ENCODE measurements at places on chromosomes 1 and 21. TPM values are rescaled to one million over a fixed set of nuclear protein-coding genes. Genes with fewer than 3 reads are reported as not detected.

DNA sequence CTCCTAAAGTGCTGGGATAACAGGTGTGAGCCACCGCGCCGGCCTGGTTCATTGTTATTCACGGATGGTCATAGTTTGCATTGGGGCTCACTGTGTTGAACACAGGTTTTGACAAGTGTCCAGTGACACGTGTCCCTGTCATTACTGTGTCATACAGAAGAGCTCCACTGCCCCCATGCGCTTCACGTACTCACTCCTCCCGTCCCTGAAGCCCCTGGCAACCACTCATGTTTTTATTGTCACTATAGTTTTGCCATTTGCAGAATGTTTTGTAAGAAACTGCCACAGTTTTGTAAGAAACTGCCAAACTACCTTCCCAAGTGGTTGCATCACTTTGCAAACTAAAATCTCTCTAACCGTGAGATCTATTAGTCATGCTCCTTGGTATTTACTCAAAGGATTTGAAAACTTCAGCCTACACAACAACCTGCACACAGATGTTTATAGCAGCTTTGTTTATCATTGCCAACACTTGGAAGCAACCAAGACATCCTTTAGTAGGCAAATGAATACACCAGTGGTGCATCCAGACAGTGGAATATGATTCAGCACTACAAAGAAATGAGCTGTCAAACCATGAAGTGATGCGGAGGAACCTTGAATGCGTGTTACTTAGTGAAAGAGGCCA, 163.2 kb upstream of the COL6A1 start:
- peak; percentile 90 for DNase-seq

DNA sequence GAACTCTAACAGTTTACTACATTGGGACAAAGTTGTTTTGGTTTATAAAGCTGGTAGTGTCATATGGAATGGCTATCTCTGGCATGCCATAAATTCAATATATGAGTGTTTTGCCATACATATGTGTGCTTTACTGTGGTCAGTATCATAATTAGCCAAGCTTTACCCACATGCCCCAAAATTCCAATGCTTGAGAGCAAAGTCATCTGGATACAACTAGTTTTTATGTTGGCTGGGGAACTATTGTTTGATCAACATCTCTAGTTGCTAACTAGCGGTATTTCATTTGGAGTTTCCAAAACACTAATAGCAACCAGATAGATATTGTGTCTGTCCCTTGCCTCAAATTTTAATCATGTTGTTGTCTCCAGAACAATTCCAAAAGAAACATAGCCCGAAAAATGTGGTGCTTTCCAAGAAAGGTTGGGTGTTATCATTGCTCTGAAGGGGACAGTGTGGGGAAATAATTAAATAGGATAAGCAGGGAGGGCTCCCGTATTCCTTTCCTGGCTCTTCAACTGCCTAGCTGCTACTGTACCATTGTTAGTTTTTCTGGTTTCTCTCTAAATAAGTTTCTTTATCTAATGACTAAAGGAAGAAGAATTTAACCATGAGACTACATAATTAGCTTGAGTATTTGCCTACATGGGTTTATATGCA, 136.1 kb downstream of the TGFB2 start:
- peak; percentile 53 for DNase-seq

DNA sequence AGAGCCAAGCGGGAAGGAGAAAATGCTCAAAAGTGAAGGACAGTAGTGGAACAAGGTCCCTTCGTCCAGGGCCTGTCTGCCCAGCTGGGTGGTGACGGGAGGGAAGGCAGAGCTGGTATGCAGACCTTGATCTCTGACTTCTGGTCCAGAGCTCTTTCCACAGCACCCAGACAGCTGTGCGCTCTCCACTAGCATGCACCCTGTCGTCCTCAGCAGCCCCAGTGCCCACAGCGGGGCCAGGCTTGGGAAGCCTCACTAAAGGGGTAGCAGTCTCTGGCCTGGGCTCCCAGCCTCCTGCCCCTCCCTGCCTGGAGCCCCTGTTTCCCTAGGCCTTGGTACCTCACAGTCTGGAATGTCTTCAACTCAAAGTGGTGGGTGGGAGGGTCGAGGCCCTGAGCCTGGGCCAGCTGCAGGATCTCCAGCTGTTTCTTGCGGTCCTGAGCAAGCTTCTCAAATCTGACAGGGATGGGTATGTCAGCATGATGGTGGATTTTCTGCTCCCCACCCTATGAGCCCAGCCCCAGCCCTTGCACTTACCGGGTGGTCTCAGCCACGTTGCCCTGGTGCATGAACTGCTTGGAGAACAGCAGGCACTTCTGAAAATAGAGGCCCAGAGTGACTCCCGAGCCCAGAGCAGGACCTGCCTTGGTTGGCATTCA, 10.0 kb downstream of the CC2D1B start:
- no peak for DNase-seq

- DNase-seq: no peak
These were observed 13.9 kb downstream of the DMAP1 start for GRCh38 chr1:44227211-44227610.

Gene LCE1A
- not detected for polyA plus RNA-seq

GRCh38 chr1:156080241-156080862, 1.9 kb downstream of the MEX3A start:
- no peak for DNase-seq

- DNase-seq: peak; percentile 24
These were observed 5.0 kb downstream of the HAPLN2 start for GRCh38 chr1:156623946-156624813.

Gene IL20
- polyA plus RNA-seq: not detected

Measured in IMR-90 (cell line).